ENCODE measurements at places on chromosomes 11 and 22. TPM values are rescaled to one million over a fixed set of nuclear protein-coding genes. Genes with fewer than 3 reads are reported as not detected.
A peak's percentile ranks its signal among the peaks of the same experiment; 100 is the strongest.

Gene PITPNM1
- 27.0 TPM for total RNA-seq

Gene TRIM34
- 13.8 TPM for total RNA-seq

Gene JAML
- total RNA-seq: not detected

Gene OR8G5
- total RNA-seq: not detected

Gene ABCC8
- not detected for total RNA-seq

Gene PIWIL4
- total RNA-seq: 3.2 TPM

Gene CD81
- 342 TPM for total RNA-seq

Gene TRPM5
- total RNA-seq: not detected

Gene DEUP1
- total RNA-seq: not detected

Gene SNX32
- not detected for total RNA-seq

Gene GLYAT
- not detected for total RNA-seq

Gene FOLH1
- not detected for total RNA-seq

- no peak for DNase-seq
These were observed 7.2 kb downstream of the CHKA start for GRCh38 chr11:68113986-68114385.

DNA sequence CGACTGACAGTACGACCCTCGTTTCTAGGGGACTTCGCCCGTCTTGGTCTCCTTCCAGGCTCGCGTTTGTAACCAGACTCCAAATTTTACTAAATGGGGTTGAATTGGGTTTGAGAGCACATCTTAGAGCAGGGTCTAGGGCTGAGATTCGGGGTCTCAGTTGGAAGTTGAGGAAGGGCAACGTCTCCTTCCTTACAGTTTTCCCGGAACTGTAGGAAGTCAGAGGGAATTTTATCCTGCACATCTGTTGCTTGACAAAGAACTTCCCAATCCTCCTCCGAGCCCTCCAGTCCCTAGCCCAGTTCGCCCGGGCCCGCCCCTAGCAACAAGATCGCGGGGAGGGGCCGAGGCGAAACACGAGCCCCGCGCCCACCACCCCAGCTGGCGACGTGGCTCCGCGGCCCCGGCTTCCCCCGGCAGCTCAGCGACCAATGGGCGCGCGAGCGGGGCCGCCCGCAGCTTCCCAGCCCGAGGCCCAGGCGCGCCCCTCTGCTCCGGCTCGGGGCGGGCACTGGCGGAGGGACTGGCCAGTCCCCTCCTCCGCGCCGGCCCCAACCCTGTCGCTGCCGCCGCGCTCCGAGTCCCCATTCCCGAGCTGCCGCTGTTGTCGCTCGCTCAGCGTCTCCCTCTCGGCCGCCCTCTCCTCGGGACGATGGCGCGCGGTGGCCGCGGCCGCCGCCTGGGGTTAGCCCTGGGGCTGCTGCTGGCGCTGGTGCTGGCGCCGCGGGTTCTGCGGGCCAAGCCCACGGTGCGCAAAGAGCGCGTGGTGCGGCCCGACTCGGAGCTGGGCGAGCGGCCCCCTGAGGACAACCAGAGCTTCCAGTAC is at the start of gene RCN1:
RCN1 (plus strand) TSS at position 530 of the 826 bp plus-strand sequence; CDS start at position 653, 123 bp downstream.
- peak; percentile 48 for DNase-seq

DNA sequence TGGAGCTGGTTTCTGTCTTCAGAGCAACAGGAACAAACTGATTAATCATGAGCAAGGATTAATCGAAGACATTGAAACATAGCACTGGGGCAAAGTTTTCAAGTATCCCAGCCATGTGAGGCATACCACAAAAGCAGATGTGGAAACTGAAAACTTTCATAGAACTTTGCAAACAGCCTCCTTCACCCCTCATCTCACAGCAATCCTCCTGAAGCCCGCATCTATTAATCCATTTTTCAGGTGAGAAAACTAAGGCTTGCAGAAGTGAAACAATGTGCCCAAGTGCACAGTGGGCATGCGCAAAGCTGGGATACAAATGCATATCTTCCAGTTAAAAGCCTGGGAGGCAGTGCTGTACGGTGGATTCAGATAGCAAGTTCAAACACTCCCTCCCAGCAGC is 58.6 kb upstream of the HMGXB4 start:
- DNase-seq: no peak

DNA sequence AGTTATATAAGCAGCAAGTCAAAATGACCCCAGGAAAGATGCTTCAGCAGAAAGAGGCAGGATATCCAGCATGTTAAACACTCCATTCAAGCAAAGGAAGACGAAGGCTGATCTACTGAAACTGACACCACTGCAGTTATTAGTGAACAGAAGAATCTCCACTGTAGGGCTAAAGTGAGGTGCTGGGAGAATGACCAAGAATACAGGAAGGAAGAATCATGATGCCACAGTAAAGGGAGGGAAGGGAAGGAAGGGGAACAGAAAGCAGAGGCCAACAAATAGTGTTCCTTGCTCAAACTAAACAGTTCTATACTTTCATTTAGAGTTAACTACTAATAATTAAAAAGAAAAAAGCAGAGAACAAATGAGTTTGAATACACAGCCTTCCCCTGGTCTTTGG is 92.5 kb downstream of the SIK3 start:
- DNase-seq: no peak

GRCh38 chr11:79263001-79263400 is 177.8 kb downstream of the TENM4 start:
- DNase-seq: no peak

- no peak for DNase-seq
These were observed 2.9 kb downstream of the IFITM5 start for GRCh38 chr11:296171-297050.

- no peak for DNase-seq
These were observed 62.7 kb upstream of the ARHGAP42 start for GRCh38 chr11:100624346-100624745.

GRCh38 chr22:38866399-38867123 is 5.5 kb downstream of the CBX6 start:
- no peak for DNase-seq

DNA sequence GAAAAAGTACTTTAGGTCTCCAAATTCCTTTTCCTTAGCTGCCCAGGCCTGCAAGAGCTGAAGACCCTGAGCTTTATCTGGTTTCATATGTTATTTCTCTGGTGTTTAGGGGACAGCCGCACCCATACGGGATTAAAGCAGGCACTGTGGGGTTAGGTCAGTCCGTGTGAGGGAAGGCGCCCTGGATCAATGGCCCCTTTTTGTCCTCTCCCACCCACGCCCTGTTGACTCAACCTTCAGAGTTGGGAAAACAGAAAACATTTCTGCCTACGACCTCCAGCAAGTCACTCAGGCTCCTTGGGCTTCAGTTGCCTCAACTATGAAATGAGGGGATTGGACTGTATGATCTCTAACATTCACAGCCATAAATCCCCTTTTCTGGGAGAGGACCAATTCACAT is 55.2 kb upstream of the BARX2 start:
- DNase-seq: no peak

GRCh38 chr11:118436639-118437207 is 431 bp downstream of the KMT2A start:
- DNase-seq: no peak

DNA sequence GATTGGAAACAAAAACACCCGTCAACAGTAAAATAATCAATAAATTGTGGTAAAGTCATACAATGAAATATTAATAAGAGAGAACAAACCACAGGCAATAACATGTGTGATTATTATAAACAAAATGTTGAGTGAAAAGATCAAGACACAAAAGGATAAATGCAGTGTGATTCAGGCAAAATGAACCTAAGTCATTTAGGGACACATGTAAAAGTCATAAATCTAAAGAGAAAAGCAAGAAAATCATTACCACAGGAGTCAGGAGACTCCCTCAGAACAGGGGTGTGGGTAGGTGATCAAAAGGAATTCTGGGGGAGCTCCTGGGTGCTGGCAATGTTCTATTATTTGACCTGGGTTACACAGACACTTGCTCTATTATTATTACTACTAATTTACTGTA is 47.9 kb upstream of the PPP2R1B start:
- no peak for DNase-seq

All from A172 (cell line).